ENCODE measurements at places on chromosomes 7 and 10.

- no peak for DNase-seq
These were observed 40.5 kb downstream of the ASB4 start for GRCh38 chr7:95526128-95526738.

GRCh38 chr10:88465765-88466164 lies 117.4 kb downstream of the RNLS start:
- DNase-seq = no peak

GRCh38 chr10:49217645-49218044 lies 29.5 kb upstream of the TMEM273 start:
- DNase-seq = no peak

- peak; percentile 53 for DNase-seq
These were observed 103.0 kb upstream of the LSM8 start for GRCh38 chr7:118080947-118081346.

DNA sequence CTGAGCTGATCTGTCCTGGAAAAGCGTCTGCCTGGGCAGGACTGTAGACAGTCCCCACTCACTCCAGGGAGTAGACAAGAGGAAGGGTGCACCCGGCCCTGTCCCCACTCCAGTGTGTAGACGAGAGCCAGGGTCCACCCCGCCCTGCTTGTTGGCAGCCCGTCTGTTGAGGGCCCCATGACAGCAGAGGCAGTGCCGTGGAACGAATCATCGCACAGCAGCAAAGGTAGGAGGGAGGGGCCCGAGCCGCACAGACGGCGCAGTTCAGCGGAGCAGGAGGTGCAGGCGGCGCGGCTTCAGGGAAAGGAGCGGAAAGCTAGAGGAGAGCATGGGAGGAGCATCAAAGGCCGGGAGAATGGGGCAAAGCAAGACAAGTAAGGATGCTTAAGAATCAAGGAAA lies 93.0 kb downstream of the DYNC2I1 start:
- no peak for DNase-seq

DNA sequence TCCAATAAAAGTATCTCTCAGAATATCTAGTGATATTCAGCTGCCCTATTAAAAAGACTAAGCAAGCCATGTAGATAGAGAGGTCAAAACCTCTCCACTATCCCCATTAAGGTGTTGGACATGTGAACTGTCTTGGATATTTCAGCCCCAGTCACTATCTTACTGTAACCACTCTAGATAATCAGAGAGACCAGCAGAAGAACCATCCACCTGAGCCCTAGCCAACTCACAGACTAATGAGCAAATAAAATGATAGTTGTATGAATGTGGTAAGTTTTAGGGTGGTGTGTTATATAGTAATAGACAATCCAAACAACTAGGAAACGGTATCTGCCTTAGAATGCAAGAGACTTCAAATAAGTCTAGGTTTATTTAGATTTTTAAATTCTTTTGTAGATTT lies 268.6 kb upstream of the KLF14 start:
- DNase-seq = no peak

- DNase-seq = peak; percentile 51
These were observed 254.3 kb downstream of the ELFN1 start for GRCh38 chr7:1924258-1924817.

DNA sequence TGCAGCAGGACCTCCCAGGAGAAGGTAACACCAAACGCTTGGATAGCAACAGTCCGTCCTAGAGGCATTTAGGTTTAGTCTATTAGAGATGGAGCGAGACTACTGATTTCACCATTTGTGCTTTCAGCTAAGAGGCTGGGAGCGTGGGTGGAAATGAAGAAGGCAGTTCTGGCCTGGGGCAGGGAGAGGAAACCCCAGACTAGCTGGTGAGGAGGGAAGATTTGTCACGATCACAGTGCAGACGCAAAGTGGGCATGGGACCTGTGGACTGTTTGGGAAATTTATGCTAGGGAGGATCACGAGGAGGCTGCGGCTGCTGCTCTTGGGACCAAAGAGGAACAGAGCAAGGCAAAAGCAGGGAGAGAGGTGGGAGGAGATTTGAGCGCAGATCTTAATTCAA lies 130.4 kb upstream of the AOAH start:
- no peak for DNase-seq

GRCh38 chr7:2004841-2005725 lies 227.7 kb downstream of the MAD1L1 start:
- no peak for DNase-seq

DNA sequence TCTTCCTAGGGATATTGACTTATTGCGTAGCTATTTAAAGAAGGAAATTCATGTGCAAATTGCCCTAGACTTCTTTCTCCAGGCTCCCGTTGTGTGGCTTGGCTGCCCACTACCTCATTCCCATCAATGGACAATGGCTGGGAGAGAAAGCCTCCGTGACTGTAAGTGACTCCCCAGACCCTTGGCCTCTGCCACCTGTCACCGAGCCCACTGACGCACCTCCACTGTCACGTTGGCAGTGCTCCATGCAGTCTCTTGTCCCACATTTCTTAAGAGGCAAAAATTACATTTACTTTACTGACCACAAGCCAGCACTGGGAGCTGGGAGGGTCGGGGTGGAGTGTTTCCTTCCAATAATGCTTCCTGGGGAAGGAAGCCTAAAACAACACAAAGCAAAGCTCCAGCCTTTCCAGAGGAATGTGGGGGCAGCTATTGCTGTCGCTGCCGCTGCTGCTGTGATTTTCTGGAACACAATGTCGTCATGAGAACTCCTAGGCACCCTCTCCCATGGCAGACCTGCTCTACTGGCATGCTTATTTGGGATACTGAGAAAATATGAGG lies 89.7 kb upstream of the STEAP1B start:
- DNase-seq = no peak

DNA sequence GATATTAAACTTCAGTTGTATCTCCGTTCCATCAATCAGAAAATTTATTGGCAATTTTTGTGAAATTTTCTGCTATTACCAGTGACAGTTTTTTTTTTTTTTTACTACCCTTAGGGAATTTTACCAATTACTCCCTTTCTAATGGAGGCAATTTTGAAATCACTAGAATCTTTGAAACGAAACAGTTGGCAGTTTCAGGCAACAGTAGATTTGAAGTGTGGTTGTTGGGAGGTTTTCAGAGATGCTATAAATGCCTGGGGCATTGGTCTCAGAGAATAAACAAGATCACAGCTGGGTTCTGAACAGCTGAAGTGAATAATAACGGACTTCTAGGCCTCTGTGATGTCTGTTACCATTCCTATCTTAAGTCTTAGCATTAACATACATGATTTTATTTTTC lies 535.9 kb upstream of the POT1 start:
- no peak for DNase-seq

DNA sequence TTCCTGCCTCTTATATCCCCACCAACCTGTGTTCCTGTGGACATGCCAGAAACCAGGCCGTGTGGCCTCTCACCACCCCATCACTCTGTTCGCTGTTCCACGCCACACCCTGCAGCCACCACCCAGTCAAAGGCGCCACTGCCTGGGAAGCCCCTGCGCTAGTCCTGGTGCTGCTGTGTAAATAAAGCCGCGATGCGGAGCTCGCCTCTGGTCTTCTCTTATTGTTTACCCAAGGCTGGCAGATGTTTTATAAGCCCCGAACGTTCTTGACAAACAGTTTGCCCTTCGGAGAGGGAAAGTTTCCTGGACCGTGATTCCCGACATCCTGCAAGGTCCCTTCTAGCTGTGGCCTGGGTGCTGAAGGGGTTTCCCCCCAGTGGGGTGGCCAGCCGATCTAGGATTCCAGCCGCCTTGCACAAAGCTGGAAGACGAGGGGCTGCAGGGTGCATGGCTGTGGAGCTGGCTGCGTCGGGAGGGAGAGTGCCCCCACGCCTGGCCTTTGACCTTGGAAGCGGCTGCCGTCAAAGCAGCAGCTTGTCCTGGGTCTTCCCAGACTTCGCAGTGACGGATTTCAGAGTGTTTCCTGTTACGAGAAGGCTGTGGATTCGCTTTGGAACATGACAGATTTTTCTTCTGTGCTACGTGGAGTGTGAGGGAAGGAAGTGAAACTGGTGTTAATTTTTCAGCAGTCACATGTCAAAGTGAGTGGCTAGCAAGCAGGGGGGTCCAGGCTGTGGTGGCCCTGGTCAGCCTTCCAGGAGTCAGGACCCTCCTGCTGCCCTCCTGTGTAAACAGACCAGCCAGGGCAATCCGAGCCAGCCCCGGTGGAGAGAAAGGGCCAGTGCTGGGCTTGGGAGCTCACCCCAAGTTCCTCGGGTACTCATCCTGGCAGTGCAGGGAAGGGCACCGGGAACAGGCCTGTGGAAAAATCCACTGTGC lies 61.6 kb downstream of the LHPP start:
- no peak for DNase-seq

GRCh38 chr7:95180-95862 lies 97.0 kb upstream of the FAM20C start:
- no peak for DNase-seq

DNA sequence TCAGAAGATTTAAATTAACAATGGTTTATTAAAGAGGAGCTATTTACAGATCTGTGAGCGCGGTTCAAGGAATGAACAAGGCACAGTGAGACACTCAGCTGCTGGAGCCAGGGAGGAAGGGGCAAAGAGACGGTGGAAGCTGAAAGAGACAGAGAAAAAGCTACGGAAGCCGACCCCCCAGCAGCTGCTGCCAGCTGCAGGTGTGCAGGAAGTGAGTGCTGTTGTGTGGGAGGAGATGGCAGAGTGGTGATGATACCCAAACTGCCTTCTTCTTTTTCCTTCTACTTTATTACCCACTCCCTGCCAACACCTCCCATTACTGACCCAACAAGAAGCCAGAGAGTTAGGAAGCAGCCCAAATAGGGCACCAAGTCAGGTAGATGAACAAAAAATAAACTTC lies 41.9 kb upstream of the MBL2 start:
- DNase-seq = no peak

All from hematopoietic multipotent progenitor cell treated with erythropoietin and hydrocortisone succinate and interleukin-3 and kit ligand, for 4 days (in vitro differentiated cells).